ENCODE measurements at places on chromosomes 16 and 17.
A peak's percentile ranks its signal among the peaks of the same experiment; 100 is the strongest.

GRCh38 chr16:66480265-66481080 lies 53.4 kb downstream of the BEAN1 start:
- no peak for DNase-seq

DNA sequence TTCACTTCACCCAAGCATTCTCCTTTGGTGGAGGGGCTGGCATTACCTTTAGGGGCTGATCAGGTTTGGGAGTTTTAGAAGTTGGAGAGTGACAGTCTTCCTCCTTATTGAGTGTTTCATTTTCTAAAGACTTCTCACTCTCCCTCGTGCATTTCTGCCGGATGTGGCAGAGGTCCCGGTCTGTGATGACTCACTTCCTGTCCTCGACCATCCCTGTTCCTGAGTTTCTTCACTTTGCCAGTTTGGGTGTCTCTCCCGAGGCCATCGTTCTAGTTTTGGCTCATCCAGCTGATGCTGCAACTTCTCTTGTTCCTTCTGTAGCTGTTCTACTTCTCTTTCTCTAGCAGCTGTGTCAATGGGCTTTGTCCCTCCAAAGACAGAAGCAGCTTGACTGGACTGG lies 104.3 kb downstream of the PHKB start:
- no peak for DNase-seq

DNA sequence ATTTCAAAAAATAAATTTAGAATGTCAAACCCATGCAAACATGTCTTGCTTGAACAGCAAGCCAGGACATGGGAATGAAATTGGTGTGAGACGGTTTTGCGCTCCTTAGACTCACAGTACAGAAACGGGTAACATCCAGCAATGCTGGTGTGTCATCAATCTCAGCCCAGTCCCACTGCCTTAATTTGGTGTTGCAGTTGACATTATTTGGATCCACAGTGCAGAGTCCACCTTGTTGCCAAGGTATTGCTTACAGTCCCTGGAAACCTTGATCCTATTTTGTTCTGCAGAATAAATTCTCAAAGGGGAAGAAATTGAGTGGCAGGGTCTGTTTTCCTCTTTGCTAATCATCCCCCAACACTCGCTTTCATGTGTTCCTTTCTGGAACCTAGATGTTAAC lies 311.6 kb upstream of the MON1B start:
- no peak for DNase-seq

DNA sequence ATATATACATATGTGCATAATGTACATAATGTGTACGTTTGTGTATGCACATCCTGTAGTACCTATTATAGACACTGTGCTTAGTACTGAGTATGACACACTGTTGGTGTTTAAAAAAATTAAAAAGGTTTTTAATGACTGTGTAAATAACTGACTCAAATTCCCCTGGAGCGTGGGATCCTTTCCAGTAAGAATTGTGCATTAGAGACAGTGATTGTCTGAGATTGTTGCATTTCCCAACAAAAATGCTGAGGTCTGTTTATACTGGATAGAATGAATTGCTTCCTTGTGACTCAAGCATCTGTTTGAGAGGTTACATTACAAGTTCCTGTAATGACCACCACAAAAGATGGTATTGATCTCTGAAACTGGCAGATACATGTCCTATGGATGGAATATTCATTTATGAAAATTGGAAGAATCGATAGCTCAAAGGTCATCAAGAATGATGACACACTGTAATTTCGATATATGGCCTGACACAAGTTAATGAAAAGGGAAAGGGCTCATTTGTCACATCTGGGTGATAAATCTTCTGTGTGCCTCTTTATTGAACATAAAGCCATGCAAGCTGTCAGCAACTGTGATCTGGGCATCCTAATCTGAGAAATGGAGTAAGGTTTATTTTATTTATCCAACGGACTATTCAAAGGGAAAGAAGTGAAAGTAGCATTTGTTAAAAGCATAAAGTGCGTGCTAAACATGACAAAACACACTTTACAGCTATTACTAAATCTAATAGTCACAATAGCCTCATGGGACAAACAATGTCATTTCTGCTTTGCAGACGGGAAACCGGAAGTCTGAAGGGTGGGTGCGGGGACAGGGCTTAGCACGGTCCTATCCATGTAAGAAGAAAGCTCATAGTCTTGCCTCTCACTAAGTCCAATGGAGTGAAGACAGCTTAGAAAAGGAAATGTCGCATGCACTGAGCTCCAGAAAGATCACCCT lies 228.8 kb downstream of the CDH11 start:
- no peak for DNase-seq

DNA sequence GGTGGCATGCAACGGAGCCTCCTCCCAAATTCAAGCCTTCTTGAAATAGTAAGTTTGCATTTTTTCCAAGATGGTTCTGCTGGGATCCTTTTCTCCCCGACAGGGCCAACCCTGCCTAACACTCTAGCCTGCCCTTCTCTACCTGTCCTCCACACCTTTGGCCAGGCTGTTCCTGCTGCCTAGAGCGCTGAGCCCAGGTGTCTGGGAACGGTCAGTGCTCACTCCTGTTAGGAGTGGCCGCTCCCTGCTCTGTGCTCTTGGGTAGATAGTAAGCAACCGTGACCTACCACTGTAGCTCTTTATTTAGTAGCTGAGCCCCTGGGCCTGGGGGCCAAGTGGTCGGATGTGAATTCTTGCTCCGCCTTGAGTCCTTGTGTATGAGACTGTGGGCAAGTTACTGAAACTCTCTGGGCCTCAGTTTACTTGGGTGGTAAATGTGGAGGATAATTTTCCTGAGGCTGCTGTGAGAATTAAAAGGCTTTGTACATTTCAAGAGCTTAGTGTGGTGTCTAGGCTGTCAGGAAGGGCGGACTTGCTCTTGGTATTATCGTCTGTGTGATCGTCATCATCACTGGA lies 44.0 kb upstream of the GSE1 start:
- DNase-seq = no peak

GRCh38 chr17:60661489-60661888 lies 16.2 kb upstream of the BCAS3 start:
- DNase-seq = no peak

GRCh38 chr17:74042744-74043486 lies 160.6 kb upstream of the RPL38 start:
- DNase-seq = no peak

GRCh38 chr17:66663041-66663606 lies 171.8 kb upstream of the CACNG5 start:
- no peak for DNase-seq

GRCh38 chr16:84891149-84891795 lies 71.5 kb downstream of the CRISPLD2 start:
- no peak for DNase-seq

GRCh38 chr17:72948115-72948514 lies 144.4 kb downstream of the SLC39A11 start:
- no peak for DNase-seq

GRCh38 chr16:354971-355461 lies 2.5 kb upstream of the AXIN1 start:
- no peak for DNase-seq

DNA sequence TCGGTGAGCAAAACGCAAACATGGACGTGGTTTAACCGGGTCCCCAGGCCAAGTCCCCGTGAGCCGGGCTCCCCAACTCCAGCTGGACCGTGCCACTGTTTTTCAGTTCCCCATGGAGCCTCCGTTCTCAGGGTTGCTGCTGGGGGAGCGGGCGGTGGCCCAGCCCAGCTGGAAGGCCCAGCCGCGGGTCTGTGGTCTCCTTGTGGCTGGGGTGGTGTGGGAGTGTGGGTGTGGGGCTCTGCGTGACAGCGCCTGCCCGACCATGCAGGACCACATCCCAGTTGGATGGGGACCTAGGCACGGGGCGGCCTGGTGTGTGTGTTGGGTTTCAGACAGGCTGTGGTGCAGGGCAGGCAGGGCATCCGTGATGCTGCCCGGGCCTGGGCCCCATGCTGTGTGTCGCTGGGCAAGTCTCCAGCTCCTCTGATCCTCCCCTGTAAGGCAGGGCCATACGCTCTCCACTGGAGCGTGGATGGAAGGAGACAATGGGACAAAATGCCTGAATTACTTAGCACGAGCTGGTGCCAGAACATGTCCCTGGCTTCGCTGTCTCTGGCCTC lies 40.3 kb downstream of the COX4I1 start:
- DNase-seq = no peak

DNA sequence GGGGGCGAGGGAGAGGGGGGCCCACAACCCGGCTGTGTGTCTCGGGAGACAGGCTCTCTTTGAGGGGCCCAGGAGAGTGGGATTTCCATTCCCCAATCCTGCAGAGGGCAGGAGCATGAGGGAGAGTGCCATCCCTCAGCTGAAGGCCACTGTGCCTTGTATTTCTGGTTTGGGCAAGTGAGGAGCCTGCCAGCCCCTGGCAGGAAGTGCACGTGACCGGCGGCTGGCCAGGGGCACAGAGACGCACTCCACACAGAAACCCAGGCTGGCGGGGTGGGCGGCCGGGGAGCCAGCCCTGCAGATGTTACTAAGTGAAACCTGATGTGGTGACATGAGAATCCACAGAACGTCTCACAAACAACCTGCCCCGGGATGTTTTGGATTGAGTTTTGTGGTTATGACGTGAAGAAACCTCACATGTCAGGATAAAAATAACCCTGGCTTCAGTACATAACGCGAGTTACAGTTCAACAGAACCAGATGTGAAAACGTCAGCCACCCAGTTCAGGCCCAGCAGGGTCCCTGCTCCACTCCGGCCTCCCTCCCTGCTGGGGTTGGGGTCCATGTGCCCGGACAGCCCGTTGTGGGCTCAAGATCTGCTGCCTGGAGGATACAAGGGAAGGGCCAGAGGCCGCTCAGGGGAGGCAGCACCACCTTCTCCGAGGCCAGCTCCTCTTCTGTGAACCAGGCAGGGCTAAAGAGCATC lies 51.7 kb upstream of the MTSS2 start:
- peak; percentile 39 for DNase-seq

GRCh38 chr16:79122343-79122742 lies 478.2 kb downstream of the MAF start:
- DNase-seq = no peak

- DNase-seq = peak; percentile 10
These were observed 7.5 kb downstream of the EPOP start for GRCh38 chr17:38667099-38667786.

GRCh38 chr17:34998205-34998604 lies 17.9 kb downstream of the LIG3 start:
- peak; percentile 67 for DNase-seq

DNA sequence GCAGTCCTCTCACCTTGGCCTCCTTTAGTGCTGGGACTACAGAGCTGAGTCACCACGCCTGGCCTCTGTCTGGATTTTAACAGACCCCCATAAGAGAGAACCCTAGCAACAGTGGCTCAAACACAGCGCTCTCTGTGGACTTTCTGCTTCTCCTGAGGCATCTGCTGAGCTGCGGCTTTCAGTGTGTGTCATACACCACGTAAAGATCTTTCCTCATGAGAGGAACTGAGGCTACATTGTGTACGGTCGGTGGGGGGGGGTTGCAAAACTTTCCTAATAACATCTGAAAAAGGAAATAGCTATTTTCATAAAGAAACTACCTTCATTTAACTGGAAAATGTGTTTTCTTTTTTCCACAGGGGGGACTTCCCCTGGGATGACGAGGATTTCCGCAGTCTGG lies 32.9 kb downstream of the DEF8 start:
- DNase-seq = no peak

DNA sequence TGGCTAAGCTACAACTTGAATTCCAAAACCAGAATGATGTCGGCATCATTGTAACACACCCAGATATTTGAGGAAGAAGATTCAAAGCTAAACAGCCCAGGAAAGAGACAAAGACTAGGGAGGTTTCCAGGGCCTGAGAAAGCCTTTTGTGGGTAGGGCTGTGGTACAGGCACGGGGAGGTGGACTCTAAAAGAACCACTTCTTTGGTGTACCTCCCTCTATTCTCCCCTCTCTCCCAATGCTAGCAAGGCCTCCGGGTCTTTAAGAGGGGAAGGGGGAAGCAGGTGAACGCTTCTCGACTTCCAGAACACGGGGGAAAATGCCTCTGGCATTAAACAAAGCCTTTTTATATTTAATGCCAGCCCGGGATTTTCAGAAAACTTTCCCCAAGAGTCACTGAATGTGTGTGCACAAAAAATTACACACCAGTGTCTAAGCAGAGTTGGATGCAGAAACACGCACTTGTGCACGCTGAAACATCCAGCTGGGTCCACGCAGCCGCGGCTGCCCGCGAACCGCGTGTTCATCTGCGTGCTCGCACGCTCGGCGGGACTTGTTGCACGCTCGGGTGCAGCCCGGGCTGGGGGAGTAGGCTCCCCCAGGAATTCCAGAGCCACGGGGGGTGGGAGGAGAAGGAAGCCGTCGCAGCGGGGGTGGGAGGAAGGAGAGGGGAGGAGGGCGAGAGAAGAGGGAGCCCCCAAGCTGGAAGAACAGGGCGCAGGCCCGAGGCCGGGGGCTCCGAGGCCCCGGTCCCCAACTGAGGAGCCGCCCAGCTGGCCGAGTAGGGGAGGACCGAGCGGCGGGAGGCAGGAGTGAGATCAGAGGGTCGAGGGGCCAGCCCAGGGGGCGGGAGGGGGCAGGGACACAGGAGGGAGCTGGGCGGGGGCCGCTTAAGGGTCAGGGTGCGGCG lies 20.1 kb upstream of the ZNF423 start:
- no peak for DNase-seq

- no peak for DNase-seq
These were observed 37.3 kb upstream of the MMD start for GRCh38 chr17:55458978-55459377.

DNA sequence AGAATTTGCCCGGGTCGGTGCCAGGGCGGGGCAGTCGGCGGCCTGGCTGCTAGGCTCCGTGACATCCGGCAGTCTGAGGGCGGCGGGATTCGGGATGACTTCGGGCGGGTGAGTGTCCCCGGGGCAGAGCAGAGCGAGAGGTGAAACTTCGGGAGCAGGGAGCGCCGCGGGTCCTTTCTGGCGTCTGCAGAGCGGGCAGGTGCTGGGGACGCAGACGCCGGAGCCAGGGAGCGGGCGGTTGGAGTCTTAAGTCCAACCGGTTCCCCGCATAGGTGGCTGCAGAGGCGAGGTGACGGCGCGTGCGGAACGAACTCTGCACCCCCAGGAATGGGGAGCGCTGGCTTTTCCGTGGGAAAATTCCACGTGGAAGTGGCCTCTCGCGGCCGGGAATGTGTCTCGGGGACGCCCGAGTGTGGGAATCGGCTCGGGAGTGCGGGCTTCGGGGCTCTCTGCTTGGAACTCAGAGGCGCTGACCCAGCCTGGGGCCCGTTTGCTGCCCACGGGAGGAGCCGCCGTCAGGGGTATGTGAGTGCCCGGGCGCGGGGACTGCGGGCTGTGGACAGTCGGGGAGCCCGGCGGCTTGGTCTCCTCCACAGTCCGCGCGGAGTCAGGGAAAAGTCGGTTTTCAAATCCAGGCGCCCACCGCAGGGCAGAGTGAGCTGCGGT lies at the start of gene B4GALNT2:
Gene B4GALNT2, plus strand, starts transcription at position 71 of the 666 bp plus-strand sequence. Its CDS starts 24 bp downstream, at position 95.
- no peak for DNase-seq
